NCI-H187 (cell line): ENCODE measurements at places on chromosomes 11 and 22.

- DNase-seq, result no peak
Observed at GRCh38 chr11:124896071-124896750, 1.5 kb downstream of the ROBO4 start.

DNA sequence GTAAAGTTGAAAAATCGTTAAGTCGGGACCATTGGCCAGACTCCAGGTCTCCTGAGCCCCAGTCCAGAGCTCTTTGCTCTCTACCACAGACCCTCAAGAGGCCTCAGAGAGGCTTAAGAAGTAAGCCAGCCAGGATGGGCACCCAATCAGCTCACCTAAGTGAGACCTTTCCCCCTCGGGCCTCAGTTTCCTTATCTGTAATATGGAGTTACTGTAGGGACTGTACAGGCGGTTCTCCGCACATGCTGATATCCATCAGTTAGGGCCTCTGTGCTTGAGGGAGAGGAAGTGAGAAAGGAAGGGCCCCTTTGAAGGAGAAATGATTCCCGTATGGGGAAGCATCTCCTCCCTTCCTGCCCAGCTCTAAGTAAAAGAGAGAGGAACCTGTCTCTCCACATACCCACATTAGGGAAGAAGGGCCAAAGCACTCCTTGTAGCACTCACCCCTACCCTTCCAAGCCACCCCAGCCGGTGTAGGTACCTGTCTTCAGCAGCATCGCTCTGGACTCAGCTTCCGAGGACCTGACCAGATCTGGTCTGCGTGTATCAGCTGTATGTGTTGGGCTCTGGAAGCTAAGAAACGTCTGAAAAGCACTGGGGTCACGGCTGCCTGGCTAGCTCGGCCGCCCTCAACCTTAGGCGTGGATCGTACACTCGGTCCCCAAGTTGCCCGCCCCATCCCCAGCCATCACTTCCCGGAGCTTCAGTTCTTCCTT, 653 bp downstream of the NAGA start:
- no peak for DNase-seq

- DNase-seq, result no peak
Observed at GRCh38 chr22:49212466-49212865, 615.2 kb downstream of the BRD1 start.

DNA sequence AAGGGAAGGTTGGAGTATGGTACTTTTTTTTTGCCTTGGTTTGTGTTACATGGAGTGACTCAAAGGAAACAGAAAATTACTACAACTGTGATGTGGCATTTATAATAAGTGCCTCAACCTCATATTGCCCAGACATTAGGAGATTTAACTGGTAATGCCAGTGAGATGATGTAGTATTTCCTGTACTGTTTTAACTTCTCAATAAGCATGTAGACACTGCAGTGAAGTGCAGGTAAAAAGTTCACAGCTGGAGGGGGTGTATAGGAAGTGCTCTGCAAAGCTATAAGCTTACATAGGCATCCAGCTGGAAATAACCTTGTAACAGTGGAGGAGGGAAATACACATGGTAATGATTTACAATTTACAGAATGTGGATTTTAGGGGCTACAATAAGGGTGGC, 138.2 kb upstream of the MTMR2 start:
- DNase-seq, result no peak

DNA sequence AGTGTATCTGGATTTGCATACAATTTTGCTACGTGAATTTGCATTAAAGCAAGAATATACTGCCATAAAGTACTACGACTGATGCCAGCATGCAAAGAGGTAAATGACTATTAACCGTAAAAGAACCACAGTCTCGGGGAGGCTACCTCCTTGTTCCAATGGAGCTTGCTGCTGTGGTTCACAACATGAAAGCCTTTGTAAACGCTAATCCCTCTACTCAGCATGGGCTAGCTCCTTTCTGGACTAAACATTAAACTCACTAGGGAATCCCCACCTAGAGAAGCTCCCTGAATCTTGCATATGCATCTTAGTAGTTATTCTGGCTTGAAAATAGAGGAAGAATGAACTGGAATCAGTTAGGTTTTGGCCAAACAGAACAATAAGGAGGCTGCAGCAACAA, 60.5 kb upstream of the ARHGAP32 start:
- no peak for DNase-seq

- DNase-seq, result no peak
Observed at GRCh38 chr11:76773921-76774361, 9.2 kb upstream of the TSKU start.
